Smooth muscle cell of the brain vasculature (primary cell): ENCODE measurements at places on chromosomes 3 and 15.

GRCh38 chr3:55283441-55283925, 203.6 kb downstream of the WNT5A start:
- no peak for DNase-seq

- no peak for DNase-seq
Observed at GRCh38 chr3:4771243-4771642, 208.0 kb upstream of the BHLHE40 start.

- no peak for DNase-seq
Observed at GRCh38 chr3:61118830-61119229, 132.4 kb downstream of the FHIT start.

DNA sequence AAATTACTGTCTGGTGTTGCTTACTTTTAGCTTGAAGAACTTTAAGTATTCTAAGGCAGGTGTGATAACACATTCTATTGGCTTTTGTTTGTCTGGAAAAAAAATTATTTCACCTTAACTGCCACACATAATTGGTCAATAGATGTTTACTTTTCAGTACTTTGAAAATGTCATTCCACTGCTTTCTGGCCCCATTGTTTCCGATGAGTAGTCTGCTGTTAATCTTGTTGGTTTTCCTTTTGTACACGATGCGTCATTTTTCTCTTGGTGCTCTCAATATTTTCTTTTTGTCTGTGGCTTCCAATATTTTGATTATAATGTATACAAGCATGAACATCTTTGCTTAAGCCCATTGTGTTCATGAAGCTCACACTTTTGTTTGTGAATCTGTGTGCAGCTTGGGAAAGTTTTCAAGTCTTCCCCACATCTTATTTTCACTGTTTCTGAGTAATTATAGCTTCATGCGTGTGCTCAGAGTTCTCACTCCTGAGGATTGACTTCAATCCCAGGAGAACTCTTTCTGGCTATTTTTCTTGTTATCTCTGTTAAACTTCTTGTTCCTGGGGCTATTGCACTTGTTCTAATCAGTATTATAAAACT, 664.7 kb downstream of the IGSF11 start:
- no peak for DNase-seq
